ENCODE measurements at places on chromosomes 3 and 15.

- DNase-seq: no peak
Observed at GRCh38 chr3:185912512-185912911, 25.3 kb downstream of the TRA2B start.

DNA sequence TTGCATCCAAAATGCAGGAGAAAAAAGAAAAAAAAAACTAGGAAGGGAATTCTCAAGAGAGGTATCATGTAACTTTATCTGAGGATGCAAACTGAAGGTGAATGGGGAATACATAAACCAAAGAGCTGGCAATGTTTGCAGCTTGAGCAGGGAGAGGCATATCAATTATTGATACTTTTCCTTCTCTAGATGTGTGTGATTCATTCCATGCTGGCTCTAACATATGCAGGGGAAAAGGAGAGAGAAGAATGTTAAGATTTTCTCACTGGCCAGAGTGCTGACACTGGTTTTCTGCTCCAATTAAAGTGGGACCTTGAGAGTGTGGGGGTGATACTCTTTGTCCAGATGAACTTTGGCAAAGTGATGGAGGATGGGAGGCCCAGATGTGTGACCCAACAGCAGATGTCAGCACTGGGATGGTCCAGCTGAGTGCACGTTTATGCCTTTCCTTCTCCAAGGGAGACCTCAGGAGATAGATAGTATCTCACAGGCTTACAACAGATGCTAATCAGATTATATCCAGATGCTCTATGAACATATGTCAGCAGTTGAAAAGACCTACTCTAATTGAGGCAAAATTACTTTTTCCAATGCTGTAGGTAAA is 50.0 kb upstream of the PSMD6 start:
- DNase-seq: no peak

GRCh38 chr3:40886660-40887425 is 312.5 kb upstream of the CTNNB1 start:
- no peak for DNase-seq

DNA sequence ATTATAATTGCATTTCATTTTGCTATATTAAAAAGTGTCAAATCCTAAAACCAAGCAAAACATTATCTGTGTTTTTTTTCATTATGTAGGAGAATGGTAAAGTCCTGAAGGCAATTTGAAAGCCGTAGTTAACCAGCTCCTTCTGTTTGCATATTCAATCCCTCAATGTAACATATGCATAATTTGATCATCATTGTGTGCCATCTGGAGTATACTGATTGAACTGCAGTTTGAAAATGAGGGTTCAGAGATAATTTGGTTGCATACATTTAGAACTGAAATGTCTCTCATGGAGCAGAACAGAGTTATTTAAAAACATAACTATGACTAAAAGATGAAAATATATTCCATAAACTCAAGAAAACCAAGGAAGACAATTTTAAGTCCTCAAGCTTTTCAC is 518.6 kb downstream of the GBE1 start:
- DNase-seq: peak; percentile 4
